ENCODE measurements at places on chromosomes 2 and 18. TPM values are rescaled to one million over a fixed set of nuclear protein-coding genes. Genes with fewer than 3 reads are reported as not detected.

DNA sequence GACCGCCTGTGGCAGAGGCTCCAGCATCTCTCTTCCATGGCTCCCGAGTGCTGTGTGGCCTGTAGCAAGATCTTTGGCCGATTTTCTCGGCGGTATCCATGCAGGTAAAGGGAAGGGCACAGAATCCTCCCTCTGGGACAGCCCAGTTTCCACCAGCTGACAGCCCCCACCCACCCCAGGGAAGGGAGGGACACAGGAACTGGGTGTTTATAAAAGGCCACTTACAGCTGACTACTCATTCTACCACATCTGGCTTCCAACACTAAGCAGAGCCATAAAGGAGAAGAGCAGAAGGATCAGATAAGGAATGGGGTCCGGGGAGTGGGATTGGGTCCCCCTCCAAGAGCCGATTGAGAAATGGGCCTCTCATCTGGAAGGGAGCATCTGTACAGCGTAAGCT, 20.2 kb downstream of the RUFY4 start:
- DNase-seq, result no peak

DNA sequence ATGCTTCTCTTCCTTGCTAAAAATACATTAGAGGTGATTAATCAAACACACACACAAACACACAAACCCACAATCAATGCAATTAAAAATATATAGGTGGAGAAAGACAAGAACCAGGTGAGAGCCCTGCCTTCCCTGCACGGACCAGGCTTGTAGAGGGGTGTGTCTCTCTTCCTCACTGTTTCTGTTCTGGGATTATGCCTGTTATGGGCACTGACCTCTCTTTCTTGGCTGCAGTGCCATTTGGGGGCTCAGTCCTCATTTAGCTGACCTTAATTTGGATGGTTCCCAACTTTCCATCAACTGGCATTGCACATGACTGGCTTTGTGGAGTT, 89.8 kb downstream of the SH3RF3 start:
- no peak for DNase-seq

DNA sequence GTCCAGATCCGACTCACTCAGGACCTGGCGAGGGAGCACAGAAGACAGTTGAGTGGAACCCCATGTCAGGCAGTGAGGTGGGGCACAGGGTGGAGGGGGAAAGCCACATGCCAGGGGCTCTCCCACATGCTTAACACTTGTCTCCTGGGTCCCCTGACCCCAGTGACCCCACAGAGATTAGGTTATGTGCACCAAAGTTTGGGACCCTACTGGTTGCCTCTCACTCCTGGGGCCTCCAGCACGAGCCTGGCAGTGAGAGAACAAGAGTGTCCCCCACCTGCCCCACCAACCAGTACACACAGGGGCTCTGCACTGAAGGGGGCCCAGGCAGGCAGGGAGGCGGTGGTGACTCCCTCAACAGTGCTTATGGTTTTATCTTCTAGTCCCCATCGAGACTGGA, 58.3 kb downstream of the CIB4 start:
- DNase-seq, result no peak

NEB gene
- 5.1 TPM for total RNA-seq

HOXD12 gene
- total RNA-seq, result not detected

- DNase-seq, result no peak
Measured at GRCh38 chr2:239462191-239462515, 61.3 kb upstream of the HDAC4 start.

TMEM169 gene
- total RNA-seq, result 1.2 TPM

- DNase-seq, result no peak
Measured at GRCh38 chr2:214782671-214783070, 26.8 kb downstream of the BARD1 start.

BCL2 gene
- 144 TPM for total RNA-seq

GRCh38 chr2:10526281-10527000, 78.3 kb upstream of the ODC1 start:
- no peak for DNase-seq

DNA sequence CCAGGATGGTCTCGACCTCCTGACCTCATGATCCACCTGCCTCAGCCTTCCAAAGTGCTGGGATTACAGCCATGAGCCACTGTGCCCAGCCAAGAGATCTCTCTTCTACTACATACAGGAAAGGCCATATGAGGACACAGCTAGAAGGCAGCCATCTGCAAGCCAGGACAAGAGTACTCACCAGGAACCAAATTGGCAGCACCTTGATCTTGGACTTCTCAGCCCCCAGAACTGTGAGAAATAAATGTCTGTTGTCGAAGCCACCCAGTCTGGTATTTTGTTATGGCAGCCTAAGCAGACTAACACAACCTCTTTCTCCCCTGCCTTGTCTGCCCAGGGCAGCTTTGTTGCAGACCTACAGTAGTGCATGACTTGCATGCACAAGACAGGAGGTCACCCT, 211.3 kb upstream of the HAAO start:
- no peak for DNase-seq

- no peak for DNase-seq
Measured at GRCh38 chr2:85540133-85540648, 1.2 kb downstream of the MAT2A start.

- DNase-seq, result no peak
Measured at GRCh38 chr2:191878548-191879279, 31.8 kb upstream of the CAVIN2 start.

DNA sequence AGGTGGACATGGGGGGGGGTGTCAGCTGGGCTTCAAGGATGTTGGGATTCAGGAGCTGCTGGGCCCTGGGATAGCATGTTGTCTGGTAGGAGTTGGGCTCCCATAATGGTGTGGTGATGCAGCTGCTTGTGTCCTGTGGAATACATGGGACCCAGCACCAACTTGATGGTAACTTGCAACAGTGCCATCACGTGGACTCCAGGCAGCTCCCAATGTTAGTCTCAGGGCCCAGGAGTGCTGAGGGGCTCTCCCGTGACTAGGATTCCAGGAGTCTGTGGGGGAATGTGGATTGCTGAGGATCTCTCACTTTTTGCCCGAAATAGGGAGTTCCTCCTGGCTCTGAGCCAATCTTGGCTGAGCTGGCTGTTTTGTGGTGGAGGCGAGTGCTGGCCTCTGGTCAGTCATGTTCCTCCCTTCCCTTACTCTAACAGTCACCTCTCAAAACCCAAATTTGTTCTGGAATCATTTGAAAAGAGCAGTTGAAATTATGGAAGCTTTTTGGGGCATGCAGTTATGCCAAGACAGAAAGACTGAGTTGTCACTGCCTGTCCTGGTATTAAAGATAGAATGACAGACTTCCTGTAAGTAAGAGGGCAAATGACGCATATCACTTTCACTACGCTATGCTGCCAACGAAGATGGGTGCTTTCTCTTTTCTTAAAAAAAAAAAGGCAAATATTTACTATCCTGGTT, 607.1 kb downstream of the ADCYAP1 start:
- no peak for DNase-seq

GRCh38 chr2:222169346-222169745, 129.5 kb downstream of the PAX3 start:
- no peak for DNase-seq

PSMA8 gene
- total RNA-seq, result 1.0 TPM
